ENCODE measurements at places on chromosomes 1 and 21.
A peak's percentile ranks its signal among the peaks of the same experiment; 100 is the strongest.

DNA sequence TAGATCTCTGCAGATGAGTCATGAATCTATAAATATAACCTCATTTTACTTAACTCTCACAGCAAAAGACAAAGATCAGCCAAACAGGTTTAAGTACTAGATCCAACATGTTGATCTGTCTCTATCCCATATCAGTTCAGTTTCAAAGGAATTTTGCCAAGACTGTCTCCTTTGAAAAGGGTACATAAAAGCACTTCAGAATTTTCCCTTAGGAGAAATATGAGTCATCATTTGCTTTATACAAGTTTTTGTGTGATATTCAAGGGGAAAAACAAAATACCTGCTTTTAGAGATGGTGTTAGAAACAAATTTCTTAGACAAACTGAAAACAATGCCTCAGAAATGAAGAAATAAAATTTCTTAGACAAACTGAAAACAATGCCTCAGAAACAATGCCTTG is 73.5 kb upstream of the LRRC7 start:
- DNase-seq, result no peak

DNA sequence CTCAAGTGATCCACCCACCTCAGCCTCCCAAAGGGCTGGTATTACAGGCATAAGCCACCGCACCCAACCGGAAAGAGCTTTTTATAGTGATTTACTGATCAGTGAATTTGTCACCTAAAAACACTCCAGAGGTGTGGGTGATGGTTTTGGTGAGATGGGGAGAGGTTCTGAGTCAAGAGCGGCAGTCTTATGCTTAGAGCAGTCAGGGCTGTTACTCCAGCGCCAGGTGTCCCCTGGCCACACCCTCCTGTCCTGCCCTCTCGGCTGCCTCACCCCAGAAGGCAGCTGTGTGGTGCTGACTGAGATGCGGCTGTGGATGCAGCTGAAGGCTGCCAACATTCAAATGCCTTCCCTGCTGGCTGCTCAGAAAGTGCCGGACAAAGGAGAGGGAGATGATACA is 94.5 kb upstream of the LPGAT1 start:
- no peak for DNase-seq

DNA sequence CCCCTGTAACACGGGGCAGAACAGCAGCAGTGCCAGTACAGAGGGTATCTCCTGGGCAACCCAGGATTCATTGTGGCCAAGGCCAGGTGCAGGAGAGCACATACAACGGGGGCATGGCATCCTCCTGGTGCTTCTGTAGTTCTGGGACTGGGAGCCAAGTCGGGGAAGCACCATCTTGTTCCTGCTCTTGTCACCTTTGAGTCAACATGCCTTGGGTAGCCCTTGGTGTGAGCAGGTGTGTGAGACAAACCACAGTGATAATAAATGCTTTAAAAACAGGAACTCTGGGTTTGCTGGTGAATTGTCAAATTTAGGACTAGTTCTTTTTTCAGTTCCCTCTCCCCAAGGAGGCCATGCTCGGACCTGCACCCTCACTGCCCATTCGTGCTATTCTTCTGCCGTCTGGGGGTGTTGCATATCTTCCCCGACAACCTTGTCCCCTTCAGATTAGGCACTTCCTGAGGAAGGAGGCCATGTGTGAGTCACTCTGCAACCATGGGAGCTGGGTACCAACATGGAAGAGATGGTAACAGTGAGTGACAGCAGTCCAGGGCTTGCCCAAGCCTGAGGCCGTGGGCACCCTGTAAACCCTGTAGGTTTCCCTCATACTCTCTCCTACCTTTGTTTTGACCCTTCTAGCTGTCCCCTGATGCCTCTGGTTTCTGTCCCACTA is 150.2 kb downstream of the GRIK3 start:
- DNase-seq, result no peak

DNA sequence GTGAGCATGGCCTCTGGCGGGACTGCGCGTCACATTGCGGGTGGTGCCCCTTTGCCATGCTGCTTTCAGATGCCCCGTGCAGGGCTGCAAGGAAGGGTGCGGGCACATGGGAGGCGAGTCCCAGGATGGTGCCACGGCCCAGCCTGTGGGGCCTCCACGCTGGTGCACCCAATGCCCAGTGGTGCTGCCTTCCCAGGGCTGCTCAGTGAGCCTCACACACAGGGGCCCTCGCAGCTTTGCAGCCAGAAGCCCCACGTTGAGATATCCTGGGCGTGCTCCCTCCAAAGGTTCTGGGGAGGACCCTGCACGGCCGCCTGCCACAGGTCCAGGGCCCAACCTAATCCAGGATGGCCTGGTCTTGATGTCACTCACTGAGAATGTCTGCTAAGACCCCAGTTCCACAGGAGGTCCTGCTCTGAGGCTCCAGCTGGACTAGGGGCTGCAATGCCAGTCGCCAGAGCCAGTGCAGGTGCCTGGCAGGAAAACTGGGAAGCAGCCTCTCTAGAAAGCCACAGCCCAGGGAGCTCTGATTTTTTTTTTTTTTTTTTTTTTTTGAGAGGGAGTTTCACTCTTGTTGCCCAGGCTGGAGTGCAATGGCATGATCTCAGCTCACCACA is 34.1 kb upstream of the PRSS38 start:
- DNase-seq, result no peak

- DNase-seq, result no peak
Observed at GRCh38 chr1:246292571-246292970, 214.5 kb downstream of the SMYD3 start.

DNA sequence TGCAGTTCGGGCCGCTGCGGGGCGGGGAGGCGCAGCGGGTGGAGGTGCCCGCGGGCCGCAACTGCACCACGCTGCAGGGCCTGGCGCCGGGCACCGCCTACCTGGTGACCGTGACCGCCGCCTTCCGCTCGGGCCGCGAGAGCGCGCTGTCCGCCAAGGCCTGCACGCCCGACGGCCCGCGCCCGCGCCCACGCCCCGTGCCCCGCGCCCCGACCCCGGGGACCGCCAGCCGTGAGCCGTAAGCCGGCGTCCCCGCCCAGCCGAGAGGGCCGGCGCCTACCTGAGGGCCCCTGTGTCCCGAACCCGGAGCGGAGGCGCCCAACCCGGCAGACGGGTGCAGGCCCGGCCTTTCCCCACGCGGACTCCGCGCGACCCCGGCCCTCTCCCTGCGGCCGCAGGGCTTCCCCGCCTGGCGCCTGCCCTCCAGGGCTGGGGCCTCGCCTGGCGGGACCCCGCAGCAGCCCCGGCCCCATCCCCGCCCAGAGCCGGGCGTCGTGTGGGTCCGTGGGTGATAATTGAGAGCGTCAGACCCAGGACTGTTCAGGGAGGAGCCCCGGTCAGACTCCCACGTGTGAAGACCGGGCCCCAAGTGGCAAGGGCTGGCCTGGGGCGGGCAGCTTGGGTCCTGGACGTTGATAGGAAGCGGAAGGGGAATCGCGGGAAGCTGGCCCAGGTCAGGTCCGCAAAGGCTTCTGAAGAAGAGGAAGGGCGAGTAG is 4.2 kb downstream of the VWA1 start:
- peak; percentile 2 for DNase-seq

DNA sequence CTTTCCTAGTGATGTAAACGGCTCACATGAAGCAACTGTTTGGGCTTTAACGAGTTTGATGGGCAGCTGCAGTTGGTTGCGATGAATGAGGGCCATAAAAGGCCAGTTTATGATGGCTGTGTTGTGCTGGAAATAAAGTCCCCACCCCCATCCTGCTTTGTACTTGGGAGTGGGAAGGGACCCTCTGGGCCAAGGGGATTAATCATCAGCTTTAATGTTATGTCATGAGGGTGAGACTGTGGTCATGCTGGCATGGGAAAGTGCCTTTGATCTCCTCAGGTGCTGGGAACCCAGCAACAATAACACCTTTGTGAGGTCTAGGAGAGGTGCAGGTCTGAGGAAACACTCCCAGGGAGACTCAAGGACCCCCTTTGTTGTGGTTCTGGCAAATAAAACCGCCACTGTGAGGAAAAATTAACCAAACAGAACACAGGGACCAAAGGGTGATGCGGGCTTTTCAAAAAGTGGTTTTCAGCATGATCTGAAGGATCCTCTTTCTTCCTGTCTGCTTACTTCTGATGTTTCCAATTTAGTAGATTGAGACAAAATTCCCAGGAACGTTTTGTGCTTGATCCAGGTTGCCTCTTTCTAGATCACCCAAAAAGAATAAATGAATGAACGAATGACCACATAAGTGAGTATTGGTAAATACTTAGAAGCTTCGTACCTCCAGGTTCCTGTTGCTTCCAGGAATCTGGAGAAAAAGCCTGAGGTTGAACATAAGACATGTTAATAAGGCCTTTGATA is 257.8 kb upstream of the HOOK1 start:
- DNase-seq, result no peak

DNA sequence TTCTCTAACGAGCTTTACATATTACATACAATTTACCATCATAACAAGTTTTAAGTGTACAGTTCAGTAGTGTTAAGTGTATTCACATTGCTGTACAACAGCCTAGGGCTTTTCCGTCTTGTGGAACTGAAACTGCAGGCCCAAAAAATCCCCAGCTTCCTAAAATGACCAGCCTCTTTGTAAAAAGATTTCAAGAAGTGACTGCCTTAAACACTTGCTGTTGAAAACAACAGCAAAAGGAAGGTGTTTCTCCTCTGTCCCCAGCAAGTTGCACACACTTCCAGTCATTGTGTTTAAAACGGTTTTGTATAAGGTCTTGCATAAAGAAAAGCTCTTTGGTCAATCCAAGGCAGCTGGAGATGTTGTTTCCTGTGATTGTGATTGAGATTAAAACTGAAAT is 16.0 kb upstream of the GBP1 start:
- DNase-seq, result no peak

DNA sequence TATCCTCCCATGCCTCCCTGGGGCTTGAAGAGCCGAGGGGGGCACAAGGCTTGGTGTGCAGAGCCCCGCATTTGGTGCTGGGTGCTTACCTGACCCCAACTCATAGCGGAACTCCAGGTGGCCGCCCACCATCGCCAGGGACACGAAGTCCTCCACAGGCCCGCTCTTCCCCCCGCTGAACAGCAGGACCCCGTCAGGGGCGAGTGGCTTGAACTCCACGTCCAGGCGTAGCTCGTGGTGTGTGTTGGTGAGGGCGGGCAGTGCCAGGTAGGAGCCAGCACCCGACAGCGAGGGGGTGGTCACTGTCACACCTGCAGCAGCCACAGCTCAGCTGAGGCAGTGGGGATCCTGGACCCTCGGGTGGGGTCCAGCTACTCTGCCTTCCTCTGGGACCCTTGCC is 17.2 kb downstream of the LDLRAD2 start:
- no peak for DNase-seq

DNA sequence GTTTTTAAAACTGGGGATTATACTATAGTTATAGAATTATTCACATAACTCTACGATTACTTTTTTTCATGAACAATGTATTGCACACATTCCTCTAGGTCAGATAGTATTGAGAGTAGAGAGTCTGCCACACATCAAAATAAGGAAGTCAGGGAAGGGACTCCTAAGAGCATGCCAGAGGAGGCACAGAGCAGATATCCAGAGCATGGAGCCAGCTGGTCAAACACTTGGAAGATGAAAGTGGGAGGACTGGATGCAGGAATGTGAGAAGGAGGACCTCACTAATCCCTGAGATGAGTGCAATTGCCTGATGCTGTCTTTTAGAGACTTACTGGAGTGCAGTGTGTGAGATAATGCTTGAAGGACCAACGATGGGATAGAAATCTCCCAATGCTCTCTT is 9.6 kb upstream of the RFX5 start:
- DNase-seq, result no peak

DNA sequence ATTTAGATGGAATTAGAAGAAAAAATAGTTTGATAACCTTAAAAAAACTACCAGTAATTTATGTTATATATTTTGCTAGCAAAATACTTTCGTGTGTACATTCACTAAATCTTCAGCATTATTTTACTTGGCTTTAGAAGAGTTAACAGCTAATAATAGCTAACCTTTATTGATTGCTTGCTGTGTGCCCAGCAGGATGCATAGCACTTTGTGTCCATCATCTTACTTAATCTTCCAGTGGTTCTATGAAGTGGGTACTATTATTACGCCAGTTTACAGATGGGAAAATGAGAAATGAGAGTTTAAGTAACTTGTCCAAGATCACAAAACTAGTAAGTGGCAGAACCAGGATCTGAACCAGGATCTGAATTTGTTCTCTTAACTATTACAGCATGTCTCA is 41.7 kb upstream of the GPR25 start:
- no peak for DNase-seq

GRCh38 chr21:33651965-33652680 is 9.8 kb downstream of the ITSN1 start:
- no peak for DNase-seq

GRCh38 chr1:39544327-39544726 is 32.3 kb downstream of the PABPC4 start:
- DNase-seq, result no peak

- DNase-seq, result no peak
Observed at GRCh38 chr1:209319057-209319432, 264.5 kb upstream of the CAMK1G start.

GRCh38 chr1:72006092-72006491 is 276.2 kb downstream of the NEGR1 start:
- DNase-seq, result no peak

- DNase-seq, result no peak
Observed at GRCh38 chr1:80053613-80054012, 1047.1 kb upstream of the ADGRL4 start.

DNA sequence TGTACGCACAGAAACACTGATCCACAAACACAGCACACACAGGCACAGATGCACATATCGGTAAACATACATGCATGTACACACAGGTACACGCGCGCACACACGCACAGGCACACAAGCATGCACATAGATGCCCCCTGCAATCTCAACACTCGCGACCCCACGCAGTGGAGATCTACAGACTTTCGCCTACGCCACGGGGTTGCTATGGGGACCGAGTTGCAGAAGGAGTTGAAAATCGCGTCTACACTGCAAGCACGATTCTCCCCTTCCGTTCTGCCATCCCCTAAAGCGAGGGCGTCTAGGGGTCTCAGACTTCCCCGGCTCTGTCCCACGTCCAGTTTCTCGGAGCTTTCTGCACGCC is 826 bp downstream of the TRIM17 start:
- no peak for DNase-seq

- no peak for DNase-seq
Observed at GRCh38 chr1:150552128-150552910, 3.1 kb downstream of the ADAMTSL4 start.

GRCh38 chr1:67588178-67588855 is 96.7 kb upstream of the GADD45A start:
- DNase-seq, result no peak

GRCh38 chr1:167401260-167401873 is 117.0 kb downstream of the CD247 start:
- DNase-seq, result no peak

- no peak for DNase-seq
Observed at GRCh38 chr1:116243333-116244054, 129.6 kb upstream of the ATP1A1 start.

- DNase-seq, result no peak
Observed at GRCh38 chr1:77279929-77280328, 1.9 kb upstream of the AK5 start.

DNA sequence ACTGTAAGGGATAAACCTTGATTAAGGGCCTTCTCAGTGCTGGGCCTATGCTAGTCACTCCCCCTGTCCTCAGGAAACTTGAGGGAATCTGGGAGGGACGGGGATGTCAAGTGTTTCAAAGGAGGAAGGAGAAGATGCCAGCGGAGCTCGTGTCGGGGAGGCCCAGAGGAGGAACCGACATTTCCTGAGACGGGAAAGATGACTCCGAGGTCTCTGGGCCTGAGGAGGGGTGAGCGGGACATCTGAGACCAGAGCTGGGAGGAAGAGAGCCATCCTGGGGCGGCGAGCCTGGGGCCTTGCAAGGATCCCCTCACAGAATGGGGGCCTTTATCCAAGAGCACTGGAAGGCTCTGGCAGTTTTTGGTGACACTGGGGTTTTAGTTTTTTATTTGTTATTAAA is 10.4 kb downstream of the SLC66A1 start:
- no peak for DNase-seq

GRCh38 chr1:26961826-26962225 is 1.6 kb upstream of the KDF1 start:
- DNase-seq, result no peak

Measured in D721Med (cell line).